Right cardiac atrium (tissue), 5 donors: ENCODE measurements at places on chromosomes 1 and 21.

DNA sequence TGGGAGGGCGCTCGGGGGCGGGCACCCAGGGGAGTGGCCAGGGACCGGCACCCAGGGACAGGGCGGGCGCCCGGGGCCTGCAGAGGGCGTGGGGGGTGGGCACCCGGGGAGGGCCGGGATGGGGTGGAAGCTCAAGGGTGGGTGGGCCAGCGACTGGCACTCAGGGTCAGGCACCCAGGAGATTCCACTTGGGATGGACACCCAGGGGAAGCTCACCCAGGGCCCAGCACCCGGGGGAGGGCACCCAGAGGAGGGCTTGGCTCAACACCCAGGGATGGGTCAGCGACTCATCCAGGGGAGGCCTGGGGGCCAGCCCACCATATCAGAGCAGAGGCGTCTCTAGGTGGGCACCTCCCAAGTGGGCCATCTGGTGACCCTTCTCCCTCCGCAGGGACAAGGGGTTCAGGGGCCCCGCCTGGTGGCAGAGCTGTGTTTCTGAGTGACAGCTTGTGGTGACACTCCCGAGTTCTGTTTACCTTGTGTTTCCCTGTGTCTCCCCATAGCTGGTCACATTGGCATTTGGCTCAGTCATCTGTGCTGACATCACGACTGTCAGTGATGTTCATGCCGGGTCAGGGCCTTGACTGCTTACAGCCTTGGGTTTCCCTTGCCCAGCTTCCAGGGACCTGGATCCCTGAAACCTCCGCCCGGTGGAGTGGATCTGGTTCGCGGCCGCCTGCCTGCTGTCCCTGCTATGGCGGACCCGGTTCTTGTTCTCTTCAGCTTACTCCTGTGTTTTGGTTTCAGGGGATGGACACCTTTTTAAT, 749 bp downstream of the IBA57 start:
- DNase-seq, result peak; percentile 74

GRCh38 chr1:159211331-159212136, 6.9 kb downstream of the ACKR1 start:
- peak; percentile 58 for DNase-seq

GRCh38 chr1:94555091-94555490, 13.5 kb upstream of the F3 start:
- no peak for DNase-seq

DNA sequence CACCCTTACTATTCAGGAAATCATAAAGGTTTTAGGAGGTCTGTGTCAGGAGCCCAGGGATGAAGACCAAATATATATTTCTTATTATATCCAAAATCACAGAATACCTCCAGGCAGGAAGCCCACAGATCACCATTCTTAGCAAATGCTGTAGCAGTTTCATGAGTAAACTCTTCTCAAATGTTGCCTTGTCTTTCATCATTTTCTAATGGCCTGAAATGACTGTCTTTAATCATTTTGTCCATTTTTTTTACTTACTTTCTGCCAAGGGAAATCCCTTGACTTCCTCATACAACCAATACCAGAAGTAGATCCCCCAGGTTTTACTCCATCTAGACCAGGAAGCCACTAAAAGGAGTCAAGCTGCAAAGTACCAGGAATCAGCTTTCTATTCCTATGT, 32.4 kb downstream of the PSMG1 start:
- no peak for DNase-seq

DNA sequence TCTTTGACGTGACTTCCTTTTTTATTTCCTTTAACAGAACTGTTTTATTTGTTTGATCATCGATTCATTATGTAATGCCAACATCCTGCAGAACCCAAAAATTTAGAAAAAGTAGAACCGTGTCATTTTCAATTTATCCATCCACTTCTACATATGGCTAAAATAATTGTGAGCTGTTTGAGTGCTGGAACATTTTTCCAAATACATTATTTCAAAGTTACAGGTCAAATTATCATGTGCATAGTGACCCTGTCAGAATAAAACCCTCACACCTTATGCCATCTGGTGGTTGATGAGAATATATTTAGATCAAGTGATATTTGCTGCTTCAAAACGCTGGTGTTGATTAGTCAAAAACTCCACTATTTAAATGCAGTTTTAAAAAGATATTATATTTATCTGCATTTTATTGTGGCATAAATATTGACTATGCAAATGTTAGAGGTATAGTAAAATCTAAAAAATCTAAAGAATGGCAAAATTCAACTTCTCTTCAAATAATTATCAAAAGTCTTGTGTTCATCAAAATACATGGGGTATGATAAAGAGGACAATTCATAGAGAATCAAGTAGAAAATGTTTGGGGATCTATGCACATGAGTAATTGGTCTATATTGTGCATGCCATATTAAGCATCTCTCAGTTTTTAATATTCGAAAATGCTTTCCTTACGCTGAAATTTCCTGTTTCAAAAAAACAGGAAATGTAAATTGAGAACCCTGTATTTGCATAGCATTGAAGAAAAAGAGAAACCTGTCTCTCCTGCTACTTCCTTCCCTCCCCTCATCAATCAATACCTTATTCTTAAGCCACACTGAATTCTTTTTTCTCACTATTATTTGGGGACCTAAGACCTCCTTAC, 39.7 kb downstream of the UBE2U start:
- no peak for DNase-seq

DNA sequence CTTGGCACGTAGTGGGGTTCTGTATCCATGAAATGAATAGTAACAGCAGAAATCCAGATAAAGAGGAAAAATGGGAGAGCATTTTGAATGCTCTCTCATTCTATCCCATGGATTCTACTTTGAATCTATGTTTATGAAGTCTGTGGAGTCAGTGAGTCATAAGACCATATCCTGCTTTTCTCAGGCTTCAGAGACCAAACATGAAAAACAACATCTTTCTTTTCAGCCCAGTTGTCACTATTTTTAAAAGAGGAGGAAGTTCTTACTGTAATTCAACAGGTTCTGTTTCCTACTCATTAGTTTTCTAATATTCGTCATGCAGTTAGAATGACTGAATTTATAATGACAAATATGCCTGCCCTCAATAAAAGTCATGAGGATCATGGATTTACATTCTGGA, 39.4 kb upstream of the CD55 start:
- DNase-seq, result no peak

- DNase-seq, result no peak
Measured at GRCh38 chr1:212860713-212861581, 2.9 kb downstream of the FLVCR1 start.

DNA sequence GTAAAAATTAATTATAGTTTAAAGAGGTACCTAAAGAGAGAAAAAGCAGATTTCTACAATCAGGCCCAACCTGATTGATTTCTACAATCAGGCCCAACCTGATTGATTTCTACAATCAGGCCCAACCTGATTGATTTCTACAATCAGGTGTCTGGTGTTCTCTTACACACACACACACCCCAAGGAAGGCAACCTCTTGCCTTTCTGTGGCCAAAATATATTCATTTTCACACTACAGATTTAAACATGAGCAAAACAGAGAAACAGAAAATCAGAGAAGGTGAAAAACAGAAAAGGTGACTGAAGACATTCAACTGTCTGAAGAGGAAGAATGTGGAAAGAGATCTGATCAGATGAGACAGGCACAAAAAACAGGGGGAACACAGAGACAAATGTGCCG, 104.5 kb downstream of the SMYD2 start:
- no peak for DNase-seq

- no peak for DNase-seq
Measured at GRCh38 chr1:230495076-230495475, 68.9 kb upstream of the PGBD5 start.

DNA sequence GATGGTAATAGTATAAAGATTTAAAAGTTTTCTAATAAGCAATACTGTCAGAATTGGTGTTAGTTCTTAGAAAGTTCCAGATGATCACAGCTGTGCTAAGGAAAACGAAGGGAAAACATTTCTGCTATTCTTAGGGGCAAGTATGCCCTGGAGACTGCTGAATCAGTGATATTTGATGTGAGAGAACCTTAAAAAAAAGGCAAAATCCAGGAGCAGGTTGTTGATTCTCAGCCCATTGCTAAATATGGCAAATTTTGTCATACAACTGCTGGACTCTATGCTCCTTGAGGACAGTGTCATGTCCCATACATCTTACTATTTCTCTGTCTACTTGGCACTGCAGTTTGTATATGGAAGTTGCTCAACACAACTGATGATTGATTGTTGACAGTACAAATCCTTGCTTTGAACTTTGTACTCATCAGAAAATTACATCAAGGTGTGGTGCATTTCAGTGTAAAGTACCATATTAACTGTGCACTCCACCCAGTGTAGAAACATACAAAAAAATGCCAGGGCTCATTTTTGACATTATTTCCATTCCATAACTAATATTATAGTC, 10.9 kb downstream of the CRCT1 start:
- no peak for DNase-seq

GRCh38 chr1:185132534-185132933, 24.2 kb downstream of the TRMT1L start:
- DNase-seq, result no peak

- no peak for DNase-seq
Measured at GRCh38 chr1:101653482-101653946, 343.2 kb downstream of the OLFM3 start.

DNA sequence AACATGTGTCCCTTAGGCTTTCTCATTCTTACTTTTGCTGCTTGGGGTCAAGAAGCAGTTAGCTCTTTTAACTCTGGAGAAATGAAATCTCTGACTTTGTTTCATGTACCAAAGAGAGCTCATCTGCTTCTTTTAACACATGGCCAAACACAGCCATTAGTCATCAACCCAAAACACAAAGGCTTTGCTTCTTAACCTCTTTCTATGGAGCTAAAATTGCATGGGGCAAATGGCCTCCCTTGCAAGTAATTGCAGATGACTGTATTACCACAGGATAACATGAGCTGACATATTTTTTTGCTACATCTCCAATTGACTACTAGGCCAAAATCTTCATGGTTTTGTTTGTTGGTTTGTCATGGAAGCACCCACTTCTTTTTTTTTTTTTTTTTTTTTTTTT, 300.9 kb downstream of the BRINP3 start:
- DNase-seq, result no peak

GRCh38 chr1:116741836-116742565, 12.2 kb upstream of the CD2 start:
- no peak for DNase-seq

DNA sequence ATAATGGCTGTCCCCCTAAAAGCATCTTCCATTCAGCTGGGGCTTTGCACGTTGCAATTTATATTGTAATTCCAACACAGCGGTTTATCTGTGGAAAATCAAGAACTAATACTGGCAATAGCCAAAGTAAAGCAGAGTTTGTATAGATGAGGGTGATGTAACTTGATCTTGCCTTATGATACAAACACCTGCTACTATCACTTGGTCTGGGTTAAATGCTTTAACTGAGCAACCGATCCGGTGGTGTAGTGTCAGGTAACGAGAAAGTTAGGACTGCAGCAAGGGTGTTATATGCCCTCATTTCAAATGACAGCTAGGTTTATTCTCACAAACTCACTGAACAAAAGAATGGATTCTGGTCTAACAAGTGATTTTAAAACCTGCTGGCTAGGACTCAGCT, 47.3 kb upstream of the PLPPR4 start:
- no peak for DNase-seq

DNA sequence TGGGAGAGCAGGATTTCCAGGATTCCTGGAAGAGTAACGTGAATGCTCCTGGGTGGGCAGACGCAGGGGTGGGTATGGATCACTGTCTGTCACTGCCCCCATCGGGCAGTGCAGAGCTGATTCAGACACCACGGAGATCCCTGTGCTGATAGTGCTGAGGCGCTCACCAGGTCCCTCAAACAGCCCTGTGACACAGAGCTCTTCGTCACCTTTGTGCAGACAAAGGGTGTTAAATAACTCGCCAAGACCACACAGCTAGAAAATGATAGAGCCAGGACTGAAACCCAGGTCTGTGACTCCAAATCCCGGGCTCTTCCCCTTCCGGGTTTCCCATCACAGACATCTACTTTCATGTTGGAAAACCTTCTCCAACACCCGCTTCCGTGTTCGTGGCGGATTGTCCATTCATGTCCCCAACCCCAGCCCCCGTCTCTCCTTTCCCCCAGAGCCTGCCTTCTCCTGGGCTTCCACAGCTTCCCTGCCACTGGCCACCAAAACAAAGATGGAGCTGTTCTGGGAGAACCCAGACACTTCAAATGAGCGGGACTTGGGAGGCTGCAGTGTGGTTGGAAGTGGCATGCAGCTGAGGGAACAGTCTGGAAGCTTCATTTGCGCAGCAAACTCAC, 2.6 kb downstream of the EFHD2 start:
- no peak for DNase-seq

- no peak for DNase-seq
Measured at GRCh38 chr1:111988377-111988742, 1.1 kb downstream of the KCND3 start.

DNA sequence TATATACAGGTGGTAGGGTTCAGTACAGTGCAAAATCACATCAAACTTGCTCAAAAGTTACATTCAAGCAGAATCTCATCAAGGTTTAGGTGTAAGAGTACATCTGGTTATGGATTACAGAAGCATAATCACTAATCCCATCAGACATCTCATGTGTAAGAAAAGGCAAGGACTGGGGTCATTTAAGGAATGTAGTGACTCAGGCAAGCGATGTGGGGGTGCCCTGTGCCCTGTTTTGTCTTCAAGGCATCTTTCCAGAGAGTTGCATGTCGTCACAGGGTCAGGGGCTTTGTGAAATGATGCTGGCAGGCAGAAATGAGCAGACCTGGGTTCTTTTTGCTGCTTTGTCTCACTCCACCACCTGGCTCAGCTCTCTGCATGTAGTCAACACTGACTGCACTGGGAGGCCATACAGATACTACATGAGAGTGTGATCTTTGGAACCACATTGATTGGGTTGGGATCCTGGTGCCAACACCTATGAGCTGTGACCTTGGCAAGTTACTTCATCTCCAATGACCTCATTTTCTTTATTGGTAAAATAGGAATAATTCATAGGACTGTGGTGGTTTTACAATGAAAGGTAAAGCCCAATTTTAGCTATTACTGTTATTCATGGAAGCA, 8.2 kb upstream of the HHIPL2 start:
- DNase-seq, result no peak

GRCh38 chr1:205515781-205516253, 11.3 kb downstream of the CDK18 start:
- DNase-seq, result no peak
